ENCODE measurements at places on chromosomes 6 and 20. TPM values are rescaled to one million over a fixed set of nuclear protein-coding genes. Genes with fewer than 3 reads are reported as not detected.
A peak's percentile ranks its signal among the peaks of the same experiment; 100 is the strongest.

VWA7 gene
- 0.54 TPM for total RNA-seq

DNA sequence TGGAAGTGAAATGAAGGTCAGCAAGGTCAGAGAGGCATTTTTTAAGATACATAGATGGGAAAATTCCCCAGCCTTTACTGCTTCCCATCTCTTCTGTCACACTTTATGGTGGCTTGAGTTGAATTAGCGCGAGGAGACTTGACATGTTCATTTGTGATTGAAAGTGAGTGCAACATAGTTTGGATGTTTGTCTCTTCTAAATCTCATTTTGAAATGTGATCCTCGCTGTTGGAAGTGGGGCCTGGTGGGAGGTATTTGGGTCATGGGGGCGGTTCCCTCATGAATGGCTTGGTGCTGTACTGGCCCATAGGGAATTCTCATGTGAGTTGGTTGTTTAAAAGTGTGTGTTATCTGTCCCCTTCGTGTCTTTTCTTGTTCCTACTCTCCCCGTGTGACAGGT lies 237.2 kb downstream of the CDKAL1 start:
- no peaks in the 10 kb centered on the region for H3K27me3 ChIP-seq
- H3K4me3 ChIP-seq = no peak overlapping the region
- no peak overlapping the region for H3K27ac ChIP-seq
- DNase-seq = no peak
- no peaks in the 10 kb centered on the region for H3K36me3 ChIP-seq

PRDM1 gene
- total RNA-seq = 11.4 TPM

GRCh38 chr6:41878961-41879405 lies 16.2 kb downstream of the USP49 start:
- H3K4me1 ChIP-seq = peaks cover 16% of the 10 kb centered on the region
- peak; percentile 63 for DNase-seq
- peak overlapping the region; percentile 60 for H3K27ac ChIP-seq
- no peaks in the 10 kb centered on the region for H3K27me3 ChIP-seq

- no peaks in the 10 kb centered on the region for H3K27me3 ChIP-seq
- H3K4me1 ChIP-seq = no peaks in the 10 kb centered on the region
- DNase-seq = no peak
- no peaks in the 10 kb centered on the region for H3K36me3 ChIP-seq
These were observed 26.1 kb downstream of the POPDC3 start for GRCh38 chr6:105153676-105154075.

GRCh38 chr20:40434122-40434521 lies 254.9 kb downstream of the MAFB start:
- no peak overlapping the region for H3K4me3 ChIP-seq
- no peaks in the 10 kb centered on the region for H3K4me1 ChIP-seq
- no peak overlapping the region for H3K27ac ChIP-seq
- no peaks in the 10 kb centered on the region for H3K36me3 ChIP-seq

DNA sequence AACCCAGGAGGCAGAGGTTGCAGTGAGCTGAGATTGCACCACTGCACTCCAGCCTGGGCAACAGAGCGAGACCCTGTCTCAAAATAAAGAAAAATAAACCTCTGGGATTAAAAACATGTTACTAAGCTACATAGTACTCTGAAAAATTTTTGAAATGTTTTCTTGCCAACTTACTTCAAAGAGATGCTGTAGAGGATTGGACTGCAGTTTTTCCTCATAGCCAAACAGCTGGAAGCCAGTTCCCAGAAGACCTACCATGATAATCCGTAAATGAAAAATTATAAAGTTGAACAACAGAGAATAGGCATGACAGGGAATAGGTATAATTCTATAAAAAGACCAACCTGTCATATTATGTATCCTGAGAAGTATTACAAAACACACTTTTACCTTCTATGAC lies 48.0 kb downstream of the RARS2 start:
- H3K36me3 ChIP-seq = peaks cover 44% of the 10 kb centered on the region
- no peaks in the 10 kb centered on the region for H3K27me3 ChIP-seq
- no peak overlapping the region for H3K27ac ChIP-seq
- H3K4me1 ChIP-seq = no peaks in the 10 kb centered on the region

DNA sequence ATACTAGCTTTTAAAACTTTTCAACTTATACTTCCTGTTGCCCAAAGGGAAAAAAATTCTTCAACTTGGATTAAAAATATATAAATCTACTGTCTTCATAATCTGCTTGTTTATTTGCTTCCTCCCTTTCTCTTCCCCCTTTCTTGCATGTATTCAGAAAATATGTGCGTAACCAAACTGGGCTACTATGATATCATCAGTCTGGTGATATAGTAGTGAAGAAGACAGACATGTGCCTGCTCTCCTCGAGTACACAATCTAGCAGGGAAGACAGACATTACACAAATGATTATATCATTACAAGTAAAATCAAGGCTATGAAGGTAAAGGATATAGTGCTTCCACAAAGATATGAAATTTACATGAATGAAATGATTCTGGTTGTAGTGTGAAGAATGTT lies 31.0 kb downstream of the IBTK start:
- peaks cover 26% of the 10 kb centered on the region for H3K36me3 ChIP-seq
- H3K27me3 ChIP-seq = no peaks in the 10 kb centered on the region
- DNase-seq = no peak
- no peak overlapping the region for H3K27ac ChIP-seq

DNA sequence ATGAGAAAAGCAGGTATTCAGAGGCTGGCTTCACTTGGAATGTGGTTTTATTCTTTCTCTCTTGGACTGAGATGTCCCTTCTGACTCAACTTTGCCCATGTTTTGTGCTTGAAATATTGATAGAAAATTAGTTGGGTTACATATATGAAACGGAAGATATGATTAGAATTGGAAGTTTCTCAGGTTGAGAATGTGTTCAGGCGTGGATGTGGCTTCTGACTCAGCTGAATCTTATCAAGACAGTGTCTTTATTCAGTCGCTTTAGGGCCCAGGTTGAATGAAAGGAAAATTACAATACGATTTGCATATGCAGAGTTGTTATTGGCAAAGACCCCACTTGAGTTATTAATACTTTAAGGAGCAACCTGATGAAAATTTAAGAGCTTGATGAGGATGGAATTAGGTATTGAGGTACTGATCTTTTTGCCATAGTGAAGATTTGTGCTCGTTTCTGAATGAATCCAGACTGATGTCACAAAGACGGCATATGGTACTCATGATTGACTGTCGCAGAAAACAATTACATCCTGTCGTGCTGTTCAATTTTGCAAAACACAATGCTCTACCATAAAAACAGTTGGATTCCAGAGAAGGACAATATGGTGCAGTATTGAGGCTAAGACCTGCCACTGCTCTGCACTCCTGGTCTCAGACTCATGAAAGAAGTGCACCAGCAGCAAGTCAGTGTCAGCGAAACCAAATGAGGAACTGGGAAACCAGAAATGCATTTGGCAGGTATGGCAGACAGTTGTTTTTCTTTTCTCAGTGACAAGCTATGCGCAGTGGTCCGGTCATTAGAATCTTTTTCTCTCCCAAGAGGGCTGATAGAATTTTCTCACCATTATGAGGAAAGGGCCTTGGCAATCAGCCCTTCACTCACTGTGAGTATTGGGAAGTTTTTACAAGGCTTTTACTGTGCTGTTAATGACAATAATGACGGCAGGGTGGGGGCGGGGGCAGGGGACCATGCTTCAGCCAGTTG lies 158.3 kb downstream of the DOK5 start:
- H3K4me3 ChIP-seq = no peak overlapping the region
- no peak overlapping the region for H3K27ac ChIP-seq
- no peaks in the 10 kb centered on the region for H3K27me3 ChIP-seq

- DNase-seq = no peak
- no peak overlapping the region for H3K27ac ChIP-seq
- no peaks in the 10 kb centered on the region for H3K36me3 ChIP-seq
- no peaks in the 10 kb centered on the region for H3K4me1 ChIP-seq
- H3K27me3 ChIP-seq = peaks cover 8% of the 10 kb centered on the region
These were observed 6.7 kb upstream of the EMILIN3 start for GRCh38 chr20:41373251-41373783.

TNFRSF6B gene
- total RNA-seq = 2.8 TPM

RAET1L gene
- total RNA-seq = not detected

DNA sequence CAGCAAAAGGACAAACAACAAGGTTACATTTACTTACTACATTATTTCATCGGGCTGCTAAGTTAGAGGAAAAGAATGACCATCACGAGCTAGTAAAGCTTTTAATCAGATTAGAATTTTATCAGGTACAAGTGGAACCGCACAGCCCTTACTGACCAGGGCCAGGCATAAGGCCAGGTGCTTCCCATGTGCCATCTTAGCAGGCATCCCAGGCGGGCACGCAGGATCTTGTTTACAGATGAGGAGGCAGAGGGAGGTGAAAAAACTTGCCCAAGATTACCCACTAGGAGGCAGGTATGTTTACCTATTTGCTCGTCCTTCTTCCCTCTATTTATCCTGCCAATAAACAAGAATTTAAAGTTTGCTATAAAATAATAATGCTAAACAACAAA lies 10.7 kb downstream of the EZR start:
- no peak overlapping the region for H3K4me3 ChIP-seq
- H3K4me1 ChIP-seq = peaks cover 6% of the 10 kb centered on the region
- no peaks in the 10 kb centered on the region for H3K27me3 ChIP-seq

NCOA3 gene
- 31.0 TPM for total RNA-seq

DNA sequence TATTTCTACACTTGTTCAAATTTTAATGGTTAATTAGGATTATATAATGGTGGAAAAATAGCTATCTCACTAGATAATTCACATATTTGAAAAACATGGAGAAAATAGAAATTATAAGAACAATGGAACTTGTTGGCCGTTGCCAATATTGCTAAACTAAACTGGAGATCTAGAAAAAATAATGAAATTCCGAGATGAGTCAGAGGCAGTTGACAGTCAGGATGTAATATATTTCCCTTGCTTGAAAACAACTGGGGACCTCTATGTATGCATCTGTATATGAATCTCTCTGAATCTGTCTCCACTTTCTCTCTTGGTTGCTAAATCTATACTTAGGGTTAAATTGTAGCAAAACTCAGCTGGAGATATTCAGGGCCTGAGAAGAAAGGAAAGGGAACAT lies 1108.2 kb upstream of the GJE1 start:
- H3K27ac ChIP-seq = no peak overlapping the region
- H3K36me3 ChIP-seq = no peaks in the 10 kb centered on the region
- no peaks in the 10 kb centered on the region for H3K4me1 ChIP-seq
- no peaks in the 10 kb centered on the region for H3K27me3 ChIP-seq
- no peak overlapping the region for H3K4me3 ChIP-seq

LINC00237 gene
- not detected for total RNA-seq

BPIFA1 gene
- total RNA-seq = not detected

DNA sequence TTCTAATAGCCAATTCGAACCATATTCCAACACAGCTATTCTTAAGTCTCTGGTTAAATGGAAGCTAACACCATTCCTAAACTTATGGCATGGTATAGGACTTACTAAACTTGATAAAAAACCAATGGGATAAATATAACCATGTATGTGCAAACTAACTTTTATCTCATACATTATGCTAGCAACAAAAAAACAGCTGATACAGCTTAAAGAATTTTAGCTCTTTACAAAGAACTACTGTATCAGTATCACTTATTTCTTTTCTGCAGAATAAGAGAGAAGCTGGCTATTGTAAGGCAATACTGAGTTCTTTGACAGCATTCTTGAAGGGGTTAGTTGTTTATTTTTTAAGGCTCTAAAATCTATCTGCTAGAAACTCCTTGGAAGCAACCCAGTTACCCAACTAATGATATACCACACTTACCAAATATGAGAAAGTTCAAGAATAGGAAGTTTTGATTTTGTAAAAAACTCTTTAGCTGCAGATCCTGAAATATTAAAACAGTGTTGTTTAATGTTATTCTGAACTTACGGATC lies 44.9 kb downstream of the REPS1 start:
- H3K27ac ChIP-seq = no peak overlapping the region
- no peaks in the 10 kb centered on the region for H3K27me3 ChIP-seq
- no peak for DNase-seq
- H3K4me1 ChIP-seq = peaks cover 8% of the 10 kb centered on the region
- no peak overlapping the region for H3K4me3 ChIP-seq
- H3K36me3 ChIP-seq = peaks cover 9% of the 10 kb centered on the region

TM9SF4 gene
- 71.8 TPM for total RNA-seq

GRCh38 chr6:39923394-39923793 lies 10.9 kb downstream of the MOCS1 start:
- H3K4me3 ChIP-seq = no peak overlapping the region
- no peak overlapping the region for H3K27ac ChIP-seq
- H3K27me3 ChIP-seq = no peaks in the 10 kb centered on the region
- DNase-seq = no peak
- H3K4me1 ChIP-seq = peaks cover 8% of the 10 kb centered on the region
- H3K36me3 ChIP-seq = no peaks in the 10 kb centered on the region
